Anterior cingulate cortex (tissue), 58 donors: ENCODE measurements at places on chromosomes 13 and 19.

DNA sequence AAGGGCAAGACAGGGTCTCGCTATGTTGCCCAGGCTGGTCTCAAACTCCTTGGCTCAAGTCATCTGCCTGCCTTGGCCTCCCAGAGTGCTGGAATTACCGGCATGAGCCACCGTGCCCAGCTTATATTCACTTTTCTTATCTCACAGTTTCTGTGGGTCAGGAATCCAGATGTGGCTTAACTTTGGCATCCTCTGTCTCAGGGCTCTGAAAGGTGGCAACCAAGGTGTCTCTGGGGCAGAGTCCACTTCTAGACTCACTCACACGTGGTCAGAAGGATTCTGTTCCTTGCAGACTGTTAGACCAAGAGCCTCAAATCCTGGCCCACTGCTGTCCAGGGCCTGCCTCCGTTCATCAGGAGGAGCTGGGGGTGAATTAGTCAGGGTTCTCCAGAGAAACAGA, 7.6 kb upstream of the LMNB2 start:
- DNase-seq: no peak

DNA sequence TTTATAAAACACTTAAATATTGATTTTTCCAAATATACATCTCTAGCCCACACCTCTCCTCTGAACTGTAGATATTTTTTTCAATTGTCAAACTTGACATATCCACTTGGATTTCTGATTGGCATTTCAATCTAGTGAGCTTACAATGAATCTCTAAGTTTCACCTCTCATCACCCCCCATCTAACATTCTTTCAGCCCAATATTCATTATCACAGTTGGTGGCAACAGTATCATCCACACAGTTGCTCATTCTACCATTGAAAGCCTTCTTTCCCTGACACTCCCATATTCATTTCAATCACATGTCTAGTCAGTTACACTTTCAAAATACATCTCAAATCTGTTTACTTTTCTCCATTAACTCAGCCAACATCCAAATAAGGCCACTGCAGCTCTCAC, 385.2 kb downstream of the PCDH20 start:
- no peak for DNase-seq

GRCh38 chr19:590396-590745, 690 bp downstream of the HCN2 start:
- no peak for DNase-seq

DNA sequence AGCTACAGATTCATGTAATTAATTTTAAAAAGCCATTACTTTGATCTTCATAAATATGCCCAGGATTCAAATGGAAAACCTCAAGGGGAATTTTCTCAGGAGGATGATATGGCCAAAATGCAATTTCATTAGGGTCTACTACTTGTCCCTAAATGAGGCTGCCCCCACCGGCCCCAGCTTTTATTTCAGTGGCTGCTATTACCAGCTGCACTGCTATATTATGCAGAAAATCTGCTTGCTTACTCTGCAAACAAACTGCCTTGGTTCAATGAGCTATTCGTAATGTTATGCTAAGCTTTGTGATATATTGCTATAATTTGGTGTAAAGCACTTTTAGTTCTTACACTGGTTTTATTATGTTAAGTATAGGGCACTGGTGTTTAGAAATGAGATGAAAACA, 137.3 kb upstream of the TMTC4 start:
- no peak for DNase-seq

GRCh38 chr13:23889615-23890607, 711 bp upstream of the MIPEP start:
- DNase-seq: no peak

DNA sequence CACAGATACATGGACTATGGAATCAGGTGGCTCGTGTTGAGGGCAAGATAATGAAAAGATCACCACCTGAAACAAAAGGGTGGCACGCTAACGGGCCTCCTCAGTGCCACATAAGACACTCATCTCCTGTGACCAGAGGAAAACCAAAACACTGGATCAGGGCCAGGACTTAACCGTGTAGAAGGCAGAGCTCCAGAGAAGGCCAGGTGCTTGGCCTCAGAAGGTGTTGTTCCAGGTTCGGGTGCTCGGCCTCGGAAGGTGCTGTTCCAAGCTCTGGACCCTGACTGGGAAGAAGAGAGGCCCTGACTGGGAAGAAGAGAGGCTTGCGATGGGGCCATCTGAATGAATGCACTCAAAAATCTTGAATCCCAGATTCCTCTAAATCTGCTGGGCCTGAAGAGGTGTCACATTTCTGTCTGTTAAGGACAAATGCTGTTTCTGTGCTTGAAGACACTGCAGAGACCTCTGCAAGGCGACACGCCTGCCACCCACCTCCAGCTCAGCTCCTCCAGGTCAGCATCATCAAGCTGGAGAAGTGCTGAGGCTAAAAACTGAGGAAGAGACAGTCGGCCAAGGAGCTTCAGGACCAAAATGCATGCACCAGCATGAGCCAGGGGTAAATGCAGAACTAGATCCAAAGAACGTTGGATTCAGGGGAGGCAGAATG, 2.7 kb upstream of the RASA3 start:
- DNase-seq: no peak

DNA sequence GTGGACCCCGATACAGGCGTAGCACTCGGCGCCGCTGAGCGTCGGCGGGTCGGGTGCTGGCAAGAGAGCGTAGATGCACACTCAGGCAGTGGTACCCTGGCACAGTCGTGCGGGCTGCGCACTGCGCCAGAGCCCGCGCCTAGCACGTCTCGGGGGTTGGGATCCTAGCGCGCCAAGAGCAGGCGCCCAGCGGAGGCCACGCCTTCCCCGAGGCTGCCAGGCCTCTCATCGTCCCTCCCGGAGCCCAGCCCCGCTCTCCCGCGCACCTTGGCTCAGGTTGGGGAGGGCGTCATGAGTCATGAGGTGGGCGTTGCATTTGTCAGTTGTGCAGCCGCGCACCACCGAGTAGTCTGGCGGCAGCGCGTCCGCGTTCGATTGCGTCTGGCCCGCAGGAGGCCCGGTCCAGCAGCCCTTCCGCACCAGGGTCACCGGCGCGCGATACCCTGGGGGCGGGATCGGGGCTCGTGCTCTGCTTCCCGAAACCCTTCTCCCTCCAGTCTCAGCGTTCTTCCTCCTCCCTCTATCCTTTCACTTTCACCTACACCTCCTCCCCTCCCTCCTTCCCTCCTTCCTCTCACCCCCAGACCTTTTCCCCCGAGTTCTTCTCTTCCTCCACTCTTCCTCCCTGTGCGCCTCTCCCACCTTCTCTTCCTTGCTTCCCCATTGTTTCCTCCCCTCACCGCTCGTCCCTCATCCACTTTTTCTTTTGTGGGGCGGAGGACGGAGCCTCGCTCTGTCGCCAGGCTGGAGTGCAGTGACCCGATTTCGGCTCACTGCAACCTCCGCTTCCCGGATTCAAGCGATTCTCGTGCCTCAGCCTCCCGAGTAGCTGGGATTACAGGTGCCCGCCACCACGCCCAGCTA, 3.5 kb downstream of the LYPD5 start:
- DNase-seq: no peak
